M059J (cell line): ENCODE measurements at places on chromosomes 3 and 15. TPM values are rescaled to one million over a fixed set of nuclear protein-coding genes. Genes with fewer than 3 reads are reported as not detected.

The CYP8B1 gene
- not detected in 2 replicates for total RNA-seq

The GOLGA8H gene
- 0.15 and 0.57 TPM in 2 replicates for total RNA-seq

The KCNMB3 gene
- total RNA-seq, result 0.52 and 1.1 TPM in 2 replicates

The SH2D7 gene
- total RNA-seq, result not detected in 2 replicates

The ANKDD1A gene
- 2.1 and 2.3 TPM in 2 replicates for total RNA-seq

The AGTR1 gene
- 0.39 TPM in 1 of 2 replicates, not detected in the other for total RNA-seq

The CCDC80 gene
- total RNA-seq, result 136 and 288 TPM in 2 replicates

DNA sequence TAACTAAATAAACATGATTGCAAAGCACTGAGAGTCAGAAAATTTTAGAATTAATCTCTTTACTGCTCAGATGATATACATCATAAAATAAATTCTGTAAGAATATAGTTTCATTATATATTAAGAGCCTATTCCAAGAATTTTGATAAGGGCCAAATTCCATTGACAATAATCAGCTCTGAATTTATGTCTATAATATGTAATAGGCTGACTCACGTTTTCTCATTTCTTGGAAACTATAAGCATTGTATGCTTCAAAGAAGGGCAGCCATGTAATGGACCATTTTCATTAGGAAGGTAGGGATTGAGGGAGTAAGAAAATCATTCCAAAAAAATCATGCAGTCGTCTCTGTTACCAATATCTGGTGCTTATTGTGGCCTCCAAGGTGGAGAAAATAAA, 315.9 kb downstream of the ZIC4 start:
- DNase-seq, result no peak

DNA sequence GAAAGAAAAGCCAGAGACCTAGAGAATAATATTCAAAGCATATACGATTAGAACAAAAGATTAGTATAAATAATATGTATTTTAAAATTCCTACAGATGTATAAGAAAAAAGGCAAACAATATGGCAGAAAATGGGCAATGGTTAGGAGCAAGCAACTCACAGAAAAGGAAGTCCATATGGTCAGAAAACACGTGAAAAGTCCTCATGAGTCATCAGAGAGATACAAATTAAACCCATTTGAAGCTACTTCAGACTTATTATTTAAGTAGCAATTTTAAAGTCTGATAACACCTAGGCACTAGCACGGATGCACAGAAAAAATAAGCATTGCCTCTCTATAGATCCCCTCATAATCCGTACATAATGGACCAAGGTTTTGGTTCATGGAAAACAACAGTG, 25.6 kb downstream of the SLC7A14 start:
- DNase-seq, result peak; percentile 37

- peak; percentile 94 for DNase-seq
Observed at GRCh38 chr15:67097930-67098740, 32.7 kb downstream of the SMAD3 start.

GRCh38 chr15:67198157-67198754, 56.2 kb downstream of the AAGAB start:
- DNase-seq, result no peak

GRCh38 chr3:162629372-162629771, 1132.8 kb downstream of the OTOL1 start:
- no peak for DNase-seq

DNA sequence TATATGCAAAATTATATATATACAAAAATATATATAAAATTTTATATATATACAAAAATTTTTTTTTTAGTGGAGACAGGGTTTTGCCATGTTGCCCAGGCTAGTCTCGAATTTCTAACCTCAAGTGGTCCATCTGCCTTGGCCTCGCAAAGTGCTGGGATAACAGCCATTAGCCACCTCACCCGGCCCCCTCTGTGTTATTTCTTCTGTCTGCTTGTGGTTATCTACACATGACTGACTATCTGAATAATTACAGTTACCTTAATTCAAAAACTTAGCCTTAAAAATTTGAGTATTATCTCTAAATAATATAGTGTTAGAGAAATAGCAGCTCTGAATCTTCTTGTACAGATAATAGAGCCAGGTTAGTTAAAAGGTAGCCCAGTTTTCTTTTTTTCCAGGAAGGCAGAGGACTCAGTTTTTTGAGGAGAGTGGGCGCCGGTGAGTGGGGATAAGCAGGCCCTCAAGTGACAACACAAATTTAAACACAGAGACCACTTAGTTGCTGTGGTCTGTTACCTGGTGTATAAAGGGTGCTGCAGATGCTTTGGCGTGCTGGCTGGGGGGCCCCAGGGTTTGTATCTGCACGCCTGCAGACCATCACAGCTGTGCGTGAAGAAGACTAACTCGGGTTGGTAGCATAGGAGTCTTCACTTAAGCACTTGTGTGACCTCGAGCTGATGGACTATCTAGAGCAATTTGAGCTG, 83.7 kb downstream of the TRAK1 start:
- no peak for DNase-seq

DNA sequence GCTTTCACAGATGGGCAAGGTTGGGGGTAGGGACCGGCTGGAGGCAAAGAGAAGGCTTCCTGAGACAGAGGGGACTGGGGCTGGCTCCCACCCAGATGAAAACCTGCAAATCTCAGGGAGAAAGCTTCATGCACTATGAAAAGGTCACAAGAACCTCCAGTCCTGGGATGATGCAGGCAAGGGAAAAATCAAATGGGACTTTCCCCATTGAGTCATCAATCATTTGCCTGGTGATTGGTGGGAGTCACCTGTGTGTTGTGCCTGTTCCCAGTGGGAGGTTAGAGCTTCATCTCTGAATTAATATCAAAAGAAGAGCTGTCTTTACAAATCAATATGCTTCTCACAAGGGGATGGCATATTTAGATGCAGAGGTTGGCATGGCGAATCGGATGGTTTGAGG, 49.9 kb downstream of the CACNA1D start:
- no peak for DNase-seq

DNA sequence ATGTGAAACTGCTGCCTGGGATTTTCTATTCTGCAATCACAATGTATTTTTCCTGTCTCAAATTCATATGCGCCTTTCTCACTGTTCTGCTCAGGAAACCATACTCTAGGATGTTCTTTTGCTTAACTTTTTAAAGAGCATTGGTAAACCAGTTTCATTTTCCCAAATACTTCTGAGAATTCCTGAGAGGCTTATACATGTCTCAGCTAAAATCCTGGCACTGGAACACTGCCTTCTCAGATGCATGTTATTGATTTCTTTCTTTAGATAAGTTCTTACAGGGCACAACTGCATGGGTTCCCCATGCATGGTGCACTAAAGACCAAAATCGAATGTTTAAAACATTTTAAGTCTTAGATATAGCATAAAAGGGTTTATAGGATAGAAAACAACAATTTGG, 178.3 kb upstream of the PLSCR5 start:
- DNase-seq, result no peak
